H9 (cell line): ENCODE measurements at places on chromosomes 2 and 18. TPM values are rescaled to one million over a fixed set of nuclear protein-coding genes. Genes with fewer than 3 reads are reported as not detected.

ITGA4 gene
- 1.3 and 1.5 TPM in 2 replicates for total RNA-seq

ALK gene
- not detected in 2 replicates for total RNA-seq

GPR17 gene
- 0.35 TPM in 1 of 2 replicates, not detected in the other for total RNA-seq

MBOAT2 gene
- total RNA-seq, result 20.2 and 23.4 TPM in 2 replicates

ESPNL gene
- total RNA-seq, result 0.17 and 0.37 TPM in 2 replicates

C2orf81 gene
- total RNA-seq, result 2.4 and 3.5 TPM in 2 replicates

MYO3B gene
- total RNA-seq, result 0.63 and 0.86 TPM in 2 replicates

CPO gene
- total RNA-seq, result 0.66 and 0.68 TPM in 2 replicates

NYAP2 gene
- total RNA-seq, result not detected in 2 replicates

GRCh38 chr2:42736598-42737322, 27.2 kb downstream of the OXER1 start:
- no peak for DNase-seq
- H3K36me3 ChIP-seq, result peaks cover 41% of the 10 kb centered on the region
- no peak overlapping the region for H3K27ac ChIP-seq
- H3K4me1 ChIP-seq, result no peaks in the 10 kb centered on the region

- no peak overlapping the region for H3K27ac ChIP-seq
- no peaks in the 10 kb centered on the region for H3K4me1 ChIP-seq
- no peak overlapping the region for H3K4me3 ChIP-seq
- no peaks in the 10 kb centered on the region for H3K27me3 ChIP-seq
- peaks cover 1% of the 10 kb centered on the region for H3K36me3 ChIP-seq
Measured at GRCh38 chr2:110146945-110147332, 31.3 kb upstream of the MALL start.

- no peaks in the 10 kb centered on the region for H3K27me3 ChIP-seq
- no peak for DNase-seq
- H3K4me1 ChIP-seq, result no peaks in the 10 kb centered on the region
- no peak overlapping the region for H3K27ac ChIP-seq
Measured at GRCh38 chr2:27852691-27853090, 37.5 kb downstream of the RBKS start.

DNA sequence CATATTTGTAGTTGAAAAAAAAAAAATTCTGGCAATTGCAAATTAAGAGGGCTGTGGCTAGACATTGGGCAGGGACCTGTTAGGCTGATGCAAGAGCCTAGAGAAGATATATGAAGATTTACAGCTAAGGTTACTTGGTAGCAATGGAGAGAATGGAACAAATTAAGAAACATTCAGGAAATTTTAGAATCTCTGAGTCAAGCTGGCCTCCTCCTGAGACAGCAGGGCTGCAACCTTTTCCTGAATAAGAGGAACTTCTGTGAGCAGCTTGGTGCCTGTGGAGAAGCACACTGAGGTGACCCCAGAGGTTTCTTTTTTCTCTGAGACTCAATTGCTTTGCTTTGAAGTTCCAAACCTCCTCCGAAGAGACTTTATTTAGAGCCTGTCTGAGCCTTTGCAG, 118.6 kb upstream of the LRATD1 start:
- H3K4me1 ChIP-seq, result no peaks in the 10 kb centered on the region
- no peak overlapping the region for H3K27ac ChIP-seq
- H3K4me3 ChIP-seq, result no peak overlapping the region

GRCh38 chr18:59697236-59697932, at the start of gene CCBE1:
TSS of gene CCBE1 (minus strand) at chr18:59697423.
- H3K27ac ChIP-seq, result no peak within 1 kb of the TSS
- no peaks in the 10 kb centered on the region for H3K36me3 ChIP-seq
- H3K27me3 ChIP-seq, result peaks cover 25% of the 10 kb centered on the region
- peaks cover 6% of the 10 kb centered on the region; the same call in 1 of the 2 replicates for H3K4me1 ChIP-seq
- DNase-seq, result peak; percentile 86

DNA sequence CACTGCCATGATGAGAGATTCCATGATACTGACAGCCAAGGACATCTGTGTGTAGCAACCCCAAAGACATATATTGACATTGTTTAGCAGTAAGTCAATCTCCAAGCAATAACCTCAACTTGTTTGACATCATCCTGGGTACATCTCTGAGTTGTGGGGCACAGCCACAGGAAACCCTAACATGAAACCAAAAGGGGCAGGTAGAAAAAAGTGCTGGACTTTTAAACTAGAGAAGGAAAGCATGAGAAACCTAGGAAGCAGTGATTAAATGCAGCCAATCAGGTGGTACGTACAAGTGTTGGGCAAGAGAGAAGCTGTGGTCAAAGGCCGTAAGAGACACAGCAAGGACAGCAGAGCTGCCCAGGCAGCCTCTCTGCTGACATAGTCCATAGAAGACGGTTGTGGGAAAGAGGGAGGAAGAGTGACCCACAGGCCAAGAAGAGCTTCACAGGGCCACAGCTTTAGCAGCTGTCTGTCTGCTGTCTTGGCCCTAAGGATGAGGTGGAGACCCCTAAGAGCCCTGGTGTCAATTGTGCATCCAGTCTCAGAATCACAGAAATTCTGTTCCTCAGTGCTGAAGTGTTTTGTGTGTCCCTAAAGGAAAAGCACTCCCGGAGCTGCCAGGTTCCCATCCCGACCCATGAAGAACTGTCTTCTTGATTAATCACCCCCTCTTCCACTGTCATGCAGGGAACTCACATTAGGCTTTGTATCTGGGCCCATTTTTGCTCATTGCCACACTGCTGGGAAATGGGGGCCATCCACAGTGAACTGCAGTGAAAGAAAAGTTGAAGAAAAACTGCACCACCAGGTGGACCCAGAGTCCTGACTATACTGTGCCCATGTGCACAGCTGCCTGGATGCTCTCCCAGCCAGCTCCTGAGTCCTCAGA, 25.4 kb upstream of the CHN1 start:
- no peak overlapping the region for H3K4me3 ChIP-seq
- H3K27ac ChIP-seq, result no peak overlapping the region
- no peaks in the 10 kb centered on the region for H3K27me3 ChIP-seq
- H3K36me3 ChIP-seq, result no peaks in the 10 kb centered on the region

DNA sequence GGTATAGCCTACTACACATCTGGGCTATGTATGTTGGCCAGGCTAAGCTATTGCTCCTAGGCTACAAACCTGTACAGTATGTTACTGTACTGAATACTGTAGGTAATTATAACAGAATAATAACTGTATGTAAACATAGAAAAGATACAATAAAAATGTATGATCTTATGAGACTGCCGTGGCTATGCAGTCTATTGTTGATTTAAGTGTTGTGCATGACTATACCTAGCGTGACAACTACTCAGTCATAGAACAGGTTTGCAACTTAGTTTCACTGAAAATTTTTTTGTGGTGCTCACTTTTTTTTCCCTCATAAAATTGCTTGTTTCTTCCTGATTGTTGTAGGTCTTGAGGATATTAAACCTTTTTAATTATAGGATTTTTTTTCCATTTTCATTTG, 25.9 kb downstream of the KCMF1 start:
- no peaks in the 10 kb centered on the region for H3K27me3 ChIP-seq
- no peak for DNase-seq
- peaks cover 7% of the 10 kb centered on the region; the same call in 1 of the 2 replicates for H3K36me3 ChIP-seq

GRCh38 chr2:3430740-3431490, 51.4 kb downstream of the TRAPPC12 start:
- DNase-seq, result no peak
- no peak overlapping the region for H3K27ac ChIP-seq
- H3K4me1 ChIP-seq, result no peaks in the 10 kb centered on the region
- no peaks in the 10 kb centered on the region for H3K27me3 ChIP-seq
- no peak overlapping the region for H3K4me3 ChIP-seq
- peaks cover 9% of the 10 kb centered on the region; the same call in 2 of the 3 replicates for H3K36me3 ChIP-seq

DNA sequence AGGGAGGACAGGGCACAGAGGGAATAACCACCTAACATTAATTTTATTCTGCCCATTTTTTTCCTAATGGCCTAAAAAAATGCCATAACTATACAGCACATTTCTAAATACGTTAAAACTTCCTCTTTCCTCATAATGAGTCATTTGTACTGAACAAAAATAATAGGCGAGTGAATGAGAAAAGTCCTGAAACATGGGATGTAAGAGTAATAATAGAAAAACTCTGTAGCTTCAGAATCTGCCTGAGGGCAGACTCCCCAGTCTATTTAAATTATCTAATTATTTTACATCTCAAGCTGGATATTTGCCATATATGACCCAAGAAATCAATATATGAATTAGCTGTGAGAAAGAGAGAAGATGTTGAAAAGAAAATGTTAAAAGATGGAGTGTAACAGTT, 285.1 kb downstream of the TMX3 start:
- DNase-seq, result no peak
- no peak overlapping the region for H3K4me3 ChIP-seq
- H3K27ac ChIP-seq, result no peak overlapping the region
- H3K36me3 ChIP-seq, result no peaks in the 10 kb centered on the region
- no peaks in the 10 kb centered on the region for H3K27me3 ChIP-seq

DNA sequence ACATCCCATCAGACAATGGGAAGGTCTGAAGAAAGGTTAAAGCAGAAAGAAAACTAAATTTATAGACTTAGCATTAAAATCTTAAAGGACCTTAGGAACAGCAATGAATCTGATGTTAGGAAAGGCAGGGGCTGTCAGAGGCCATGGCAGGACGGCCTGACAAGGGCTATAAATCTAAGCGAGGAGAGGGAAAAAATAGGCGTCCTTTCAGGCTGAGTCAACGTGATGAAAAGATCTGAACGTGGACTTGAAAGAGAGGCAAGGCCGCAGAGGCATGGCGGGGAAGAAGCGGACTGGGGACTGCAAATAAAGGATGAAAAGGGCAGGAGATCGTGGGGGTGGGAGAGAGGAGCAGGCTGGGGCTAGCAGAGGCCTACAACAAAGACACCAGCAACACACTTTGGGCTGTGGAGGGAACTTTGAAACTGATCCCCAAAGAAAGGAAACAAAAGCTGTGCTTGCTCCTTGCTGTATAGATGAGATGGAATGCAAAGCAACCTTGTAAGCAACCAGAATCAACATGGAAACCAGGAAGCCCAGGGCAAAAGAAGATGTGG, 145.6 kb downstream of the NRP2 start:
- H3K27me3 ChIP-seq, result no peaks in the 10 kb centered on the region
- no peak for DNase-seq
- no peaks in the 10 kb centered on the region; the same call in none of the 2 replicates for H3K4me1 ChIP-seq
- no peak overlapping the region for H3K27ac ChIP-seq
- no peak overlapping the region for H3K4me3 ChIP-seq

DNA sequence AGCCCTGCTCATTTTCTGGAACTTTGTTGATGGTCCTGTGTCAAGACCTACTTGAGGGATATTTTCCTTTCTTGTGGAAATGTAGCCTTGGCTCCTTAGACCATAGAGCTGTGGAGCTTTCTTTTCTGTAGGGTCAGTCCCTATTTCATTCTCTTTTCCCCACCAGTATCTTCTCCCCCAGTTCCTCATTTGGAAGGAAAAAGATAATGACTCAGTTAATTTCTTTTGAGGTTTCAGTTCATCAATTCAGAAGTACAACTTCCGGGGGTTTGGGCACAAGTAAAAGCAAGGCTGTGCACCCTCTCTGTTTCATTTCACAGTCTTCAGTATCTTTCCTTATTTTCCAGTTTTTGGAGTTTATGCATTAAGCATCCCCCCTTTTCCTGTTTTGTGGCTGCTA, 70.7 kb downstream of the CDC42EP3 start:
- H3K36me3 ChIP-seq, result peaks cover under 1% of the 10 kb centered on the region; the same call in 1 of the 2 replicates
- H3K4me3 ChIP-seq, result no peak overlapping the region
- no peak for DNase-seq
- no peaks in the 10 kb centered on the region; the same call in 1 of the 2 replicates for H3K4me1 ChIP-seq

- H3K36me3 ChIP-seq, result no peaks in the 10 kb centered on the region
- H3K27me3 ChIP-seq, result no peaks in the 10 kb centered on the region
- no peak overlapping the region for H3K4me3 ChIP-seq
- no peak for DNase-seq
Measured at GRCh38 chr18:40789286-40789685, 1165.7 kb upstream of the PIK3C3 start.

GRCh38 chr2:112726487-112727190, 5.8 kb downstream of the NT5DC4 start:
- H3K27ac ChIP-seq, result no peak overlapping the region
- H3K36me3 ChIP-seq, result no peaks in the 10 kb centered on the region
- H3K4me3 ChIP-seq, result no peak overlapping the region
- peak; percentile 95 for DNase-seq
- no peaks in the 10 kb centered on the region for H3K4me1 ChIP-seq

- no peaks in the 10 kb centered on the region for H3K36me3 ChIP-seq
- H3K27me3 ChIP-seq, result peaks cover 12% of the 10 kb centered on the region; the same call in 1 of the 2 replicates
- H3K27ac ChIP-seq, result no peak overlapping the region
- DNase-seq, result no peak
Measured at GRCh38 chr18:65754121-65754520, 3.3 kb downstream of the CDH7 start.

DNA sequence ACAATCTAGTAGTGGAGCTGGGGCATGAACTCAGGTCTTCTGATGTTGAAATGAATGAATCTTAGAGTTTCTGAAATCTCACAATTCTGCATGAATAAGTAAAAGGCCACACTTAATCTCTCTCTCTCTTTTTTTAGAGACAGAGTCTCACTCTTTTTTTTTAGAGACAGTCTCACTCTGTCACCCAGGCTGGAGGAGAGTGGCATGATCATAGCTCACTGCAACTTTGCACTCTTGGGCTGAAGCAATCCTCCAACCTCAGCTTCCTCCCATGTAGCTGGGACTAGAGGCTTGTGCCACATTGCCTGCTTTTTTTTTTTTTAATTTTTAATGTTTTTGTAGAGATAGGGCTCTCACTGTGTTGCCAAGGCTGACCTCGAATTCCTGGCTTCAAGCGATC, 68.9 kb upstream of the THOC1 start:
- H3K4me3 ChIP-seq, result no peak overlapping the region
- no peaks in the 10 kb centered on the region for H3K36me3 ChIP-seq
- H3K27me3 ChIP-seq, result no peaks in the 10 kb centered on the region
- no peak overlapping the region for H3K27ac ChIP-seq
- DNase-seq, result no peak
- no peaks in the 10 kb centered on the region for H3K4me1 ChIP-seq

- H3K27me3 ChIP-seq, result no peaks in the 10 kb centered on the region
- peaks cover 5% of the 10 kb centered on the region; the same call in 1 of the 3 replicates for H3K36me3 ChIP-seq
- no peak overlapping the region for H3K4me3 ChIP-seq
Measured at GRCh38 chr2:121690095-121690494, 40.8 kb upstream of the CLASP1 start.

DNA sequence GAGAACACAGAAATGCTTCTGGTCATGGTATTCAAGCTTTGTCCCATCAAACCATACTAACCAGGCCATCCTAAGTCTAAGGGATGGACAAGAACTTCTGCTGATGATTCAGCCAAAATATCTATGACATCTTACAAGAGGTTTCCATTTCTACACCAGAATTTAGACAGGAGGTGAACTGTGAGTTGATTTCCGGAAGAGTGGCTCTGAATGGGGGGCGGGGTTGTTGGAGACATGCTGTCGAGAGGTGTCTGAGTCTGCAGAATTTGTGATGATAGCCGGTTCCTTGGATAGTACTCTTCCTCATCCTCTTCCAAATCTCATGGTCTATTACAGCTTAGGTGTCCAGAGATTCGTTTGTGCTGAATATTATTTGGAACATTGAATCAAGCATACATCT, 408.7 kb upstream of the TCF4 start:
- H3K36me3 ChIP-seq, result no peaks in the 10 kb centered on the region
- H3K27ac ChIP-seq, result no peak overlapping the region
- DNase-seq, result no peak

GRCh38 chr2:50707196-50707595, 324.7 kb downstream of the NRXN1 start:
- H3K36me3 ChIP-seq, result no peaks in the 10 kb centered on the region
- no peaks in the 10 kb centered on the region for H3K4me1 ChIP-seq
- H3K27me3 ChIP-seq, result no peaks in the 10 kb centered on the region

GRCh38 chr2:240797914-240798313, 22.1 kb downstream of the KIF1A start:
- no peaks in the 10 kb centered on the region for H3K27me3 ChIP-seq
- H3K27ac ChIP-seq, result no peak overlapping the region
- no peaks in the 10 kb centered on the region for H3K4me1 ChIP-seq
- H3K4me3 ChIP-seq, result no peak overlapping the region
- peaks cover 30% of the 10 kb centered on the region for H3K36me3 ChIP-seq
- no peak for DNase-seq

- H3K4me1 ChIP-seq, result peaks cover 2% of the 10 kb centered on the region; the same call in 1 of the 2 replicates
- H3K36me3 ChIP-seq, result no peaks in the 10 kb centered on the region
- no peak overlapping the region for H3K4me3 ChIP-seq
- H3K27ac ChIP-seq, result no peak overlapping the region
- no peak for DNase-seq
- no peaks in the 10 kb centered on the region for H3K27me3 ChIP-seq
Measured at GRCh38 chr2:160472839-160473251, 20.8 kb downstream of the RBMS1 start.
